Activated CD4-positive, alpha-beta T cell treated with anti-CD3 and anti-CD28 coated beads, Interleukin-2, amount 10 ng/mL, durations not matched to agents 7 days and 5 days (primary cell): ENCODE measurements at places on chromosomes 6 and 20. TPM values are rescaled to one million over a fixed set of nuclear protein-coding genes. Genes with fewer than 3 reads are reported as not detected.

LHFPL5 gene
- not detected for total RNA-seq

CYP39A1 gene
- total RNA-seq, result not detected

SSTR4 gene
- total RNA-seq, result not detected

GPLD1 gene
- 0.15 TPM for total RNA-seq

TRIM31 gene
- total RNA-seq, result not detected

SLCO4A1 gene
- total RNA-seq, result 55.2 TPM

TCP11 gene
- not detected for total RNA-seq

KIFC1 gene
- total RNA-seq, result 157 TPM

RIMS4 gene
- total RNA-seq, result not detected

PLN gene
- not detected for total RNA-seq

PREX1 gene
- 86.1 TPM for total RNA-seq

- peak; percentile 45 for DNase-seq
Measured at GRCh38 chr6:130843575-130844320, 16.5 kb downstream of the SMLR1 start.

GRCh38 chr6:52620055-52620905, 43.4 kb upstream of the TRAM2 start:
- DNase-seq, result no peak

GRCh38 chr20:23654000-23654399, 16.2 kb upstream of the CST3 start:
- DNase-seq, result no peak

GRCh38 chr6:87993356-87993755, 54.3 kb upstream of the SPACA1 start:
- DNase-seq, result no peak

DNA sequence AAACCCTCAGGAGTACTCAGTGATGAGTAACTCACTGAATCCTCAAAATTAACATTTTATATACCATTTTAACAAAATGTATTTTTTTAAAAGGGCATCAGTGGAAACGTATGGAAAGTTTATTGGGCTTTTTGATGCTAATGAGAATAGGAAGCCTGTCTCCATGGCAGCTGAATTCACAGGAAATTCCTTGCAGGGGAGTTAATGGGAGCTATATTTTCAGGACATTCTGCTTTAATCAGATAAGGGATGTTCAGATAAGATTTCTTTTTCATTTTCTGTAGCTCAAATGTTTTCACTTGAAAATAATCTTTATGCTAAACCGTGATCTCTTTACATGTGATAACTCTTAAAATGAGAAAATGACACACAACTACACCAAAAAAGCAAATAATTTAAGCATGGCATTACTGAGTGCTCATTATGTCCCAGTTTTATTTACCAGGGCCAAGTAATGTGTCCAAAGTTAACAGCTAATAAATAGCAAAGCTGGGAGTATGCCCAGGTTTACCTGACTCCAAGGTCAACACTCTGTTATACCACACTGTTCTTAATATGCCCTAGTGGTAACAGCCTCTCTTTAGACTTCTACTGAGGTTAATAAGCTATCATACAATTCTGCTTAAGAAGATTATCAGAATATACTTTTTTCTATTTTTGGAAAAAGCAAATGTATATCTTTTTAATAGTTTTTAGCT, 348.1 kb downstream of the GRIK2 start:
- no peak for DNase-seq

GRCh38 chr6:44561060-44561623, 173.6 kb downstream of the CDC5L start:
- no peak for DNase-seq

GRCh38 chr20:17431621-17432364, 99.4 kb downstream of the BFSP1 start:
- DNase-seq, result peak; percentile 56

GRCh38 chr6:168226902-168227318, 92.7 kb downstream of the DACT2 start:
- no peak for DNase-seq

DNA sequence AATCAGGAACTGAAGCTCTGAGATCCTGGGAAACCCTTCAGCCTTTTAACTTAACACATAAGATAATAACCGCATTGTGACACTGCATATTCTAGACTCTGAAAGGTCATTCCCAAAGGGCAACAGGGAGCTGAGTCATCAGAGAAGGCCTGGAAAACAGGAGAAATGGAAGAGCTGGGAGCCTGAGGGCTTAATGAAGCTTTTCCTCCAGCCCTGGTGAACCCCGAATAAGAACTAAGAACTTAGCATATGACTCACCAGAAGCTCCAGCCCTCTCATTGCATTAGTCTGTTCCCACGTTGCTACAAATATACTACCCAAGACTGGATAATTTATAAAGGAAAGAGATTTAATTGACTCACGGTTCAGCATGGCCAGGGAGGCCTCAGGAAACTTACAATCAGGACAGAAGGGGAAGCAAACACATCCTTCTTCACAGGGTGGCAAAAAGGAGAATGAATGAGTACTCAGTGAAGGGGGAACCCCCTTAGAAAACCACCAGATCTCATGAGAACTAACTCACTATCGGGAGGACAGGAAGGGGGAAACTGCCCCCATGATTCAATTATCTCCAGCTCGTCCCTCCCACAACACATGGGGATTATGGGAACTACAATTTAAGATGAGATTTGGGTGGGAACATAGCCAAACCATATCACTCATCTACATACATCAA, 648.5 kb downstream of the TFAP2A start:
- no peak for DNase-seq

DNA sequence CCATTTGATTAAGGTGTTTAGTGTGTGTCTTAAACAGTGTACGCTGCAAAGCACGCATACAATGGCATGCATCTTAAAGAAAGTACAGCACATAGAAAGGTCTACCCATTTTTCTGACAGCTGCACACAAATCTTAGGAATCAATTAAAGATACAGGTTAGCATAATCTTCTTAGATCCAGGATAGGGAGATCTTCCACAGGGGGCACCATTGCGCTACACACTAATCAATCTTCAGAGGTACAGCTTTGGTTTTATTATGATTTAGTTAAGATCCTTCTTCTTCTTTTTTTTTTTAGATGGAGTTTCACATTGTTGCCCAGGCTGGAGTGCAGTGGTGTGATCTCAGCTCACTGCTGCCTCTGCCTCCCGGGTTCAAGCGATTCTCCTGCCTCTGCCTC, 63.7 kb upstream of the BEND3 start:
- no peak for DNase-seq

GRCh38 chr20:56229812-56230211, 18.7 kb upstream of the MC3R start:
- DNase-seq, result no peak

- DNase-seq, result no peak
Measured at GRCh38 chr20:20549704-20550103, 162.7 kb downstream of the RALGAPA2 start.

DNA sequence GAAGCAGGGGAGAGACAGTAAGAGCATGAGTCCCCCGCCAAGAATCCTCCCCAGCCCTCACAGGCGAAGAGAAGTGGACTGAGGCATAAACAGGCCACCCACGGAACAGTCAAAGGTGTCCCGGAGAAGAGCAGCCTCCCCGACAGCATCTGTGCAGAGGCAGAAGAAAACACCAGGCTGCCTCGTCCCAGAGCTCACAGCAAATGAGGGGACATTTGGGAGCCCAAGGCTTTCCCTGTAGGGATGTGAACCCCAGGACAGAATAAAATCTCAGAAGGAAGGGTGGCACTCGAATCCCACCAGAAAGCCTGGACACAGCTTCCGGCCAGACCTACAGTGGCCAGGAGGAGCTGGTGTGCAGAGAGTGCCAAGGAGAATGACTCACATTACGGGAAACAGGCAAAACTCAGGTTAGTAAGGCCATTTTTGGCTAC, 90.4 kb downstream of the DLL1 start:
- no peak for DNase-seq

- DNase-seq, result no peak
Measured at GRCh38 chr6:43842231-43842794, 72.3 kb downstream of the VEGFA start.

DNA sequence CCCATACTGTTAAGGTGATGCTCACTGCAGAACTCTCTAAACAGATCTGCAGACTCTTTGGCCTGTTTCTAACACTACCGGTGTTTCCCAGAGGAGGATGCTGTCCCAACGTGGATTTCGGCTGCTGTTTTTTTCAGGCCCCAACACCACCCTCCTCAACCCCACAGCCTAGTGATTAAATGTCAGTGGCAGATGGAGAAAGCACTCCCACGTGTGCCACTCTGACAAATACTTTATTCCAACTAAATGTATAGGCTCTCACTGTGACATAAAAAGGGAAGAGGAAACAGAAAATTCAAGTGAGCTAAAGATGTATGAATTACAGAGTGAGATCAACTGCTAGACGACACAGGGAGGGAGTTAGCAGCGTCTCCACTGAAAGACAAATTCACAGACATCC, 3.6 kb downstream of the TBC1D20 start:
- no peak for DNase-seq
